ENCODE measurements at places on chromosomes 7 and 10.

DNA sequence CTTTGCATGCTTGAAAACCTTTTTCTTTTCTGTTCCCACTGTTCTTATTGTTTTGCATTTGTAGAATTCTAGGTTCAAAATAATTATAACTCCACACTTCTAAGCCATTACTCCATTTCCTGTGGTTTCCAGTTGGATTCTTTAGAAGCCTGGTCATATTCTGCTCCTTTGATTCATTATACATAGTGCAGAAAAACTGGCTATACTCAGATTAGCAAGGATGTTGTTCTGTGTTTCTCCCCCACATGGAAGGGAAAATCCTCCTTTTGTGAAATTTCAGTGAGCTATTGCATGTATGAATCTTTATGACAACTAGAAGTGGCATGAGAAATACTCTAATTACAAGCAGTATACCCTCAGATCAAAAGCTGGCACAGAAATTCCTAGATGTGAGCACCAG is 79.5 kb downstream of the SLC13A1 start:
- DNase-seq, result no peak

- no peak for DNase-seq
Observed at GRCh38 chr7:96942112-96942511, 63.2 kb upstream of the DLX6 start.

GRCh38 chr10:65742906-65743305 is 1182.9 kb upstream of the LRRTM3 start:
- DNase-seq, result no peak

DNA sequence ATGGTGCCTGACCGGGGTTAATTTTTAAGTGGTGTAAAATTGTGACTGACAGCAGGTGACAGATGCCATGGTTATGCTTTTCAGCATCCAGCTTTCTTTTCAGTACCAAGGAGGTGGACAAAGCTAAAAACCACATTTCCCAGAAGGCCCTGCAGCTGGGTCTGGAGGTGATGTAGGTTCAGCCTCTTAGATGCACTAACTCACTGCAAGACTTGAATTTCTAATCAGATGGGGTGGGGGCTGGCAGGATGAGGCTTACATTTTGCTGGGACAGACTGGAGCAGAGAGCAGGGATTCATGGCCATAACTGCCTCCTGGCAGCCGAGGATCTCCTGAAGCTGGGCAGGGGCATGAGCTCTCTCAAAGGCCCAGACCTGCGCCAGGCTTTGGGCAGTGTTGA is 52.4 kb downstream of the PDIA4 start:
- no peak for DNase-seq

GRCh38 chr7:136878878-136879277 is 10.4 kb downstream of the CHRM2 start:
- DNase-seq, result no peak

DNA sequence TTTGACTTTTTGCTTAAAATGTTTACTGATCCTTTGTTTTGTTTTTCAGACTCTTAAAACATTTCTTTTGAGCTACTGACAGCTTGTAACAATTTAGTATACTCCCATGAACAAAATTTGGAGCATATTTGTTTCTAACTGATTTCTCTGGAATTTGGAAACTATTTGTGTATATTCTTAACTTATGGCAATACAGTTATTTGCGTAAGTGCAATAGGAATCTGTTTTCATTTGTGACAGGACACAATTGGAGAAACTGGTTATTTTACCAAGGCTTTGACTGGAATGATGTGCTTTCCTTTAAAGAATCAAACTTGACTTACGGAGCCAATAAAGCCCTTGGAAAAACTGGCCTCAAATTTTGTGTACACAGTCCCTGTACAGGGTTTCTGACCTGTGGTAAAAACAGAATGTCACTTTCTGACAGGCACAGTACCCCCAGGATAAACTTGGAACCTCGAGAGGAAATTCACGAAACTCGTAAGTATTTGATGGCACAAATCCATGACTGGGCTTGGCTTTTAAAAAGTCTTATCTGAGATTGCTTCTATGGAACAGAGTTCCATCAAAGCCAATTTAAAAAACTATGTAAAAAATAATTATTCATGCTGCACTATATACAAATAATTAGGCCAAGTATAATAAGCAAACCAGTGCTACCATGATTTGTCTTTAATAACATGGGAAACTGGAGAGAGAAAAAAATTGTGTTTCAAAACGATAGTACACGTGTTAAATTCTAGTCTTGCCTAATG is 70.4 kb downstream of the ST8SIA6 start:
- DNase-seq, result no peak

GRCh38 chr7:50761713-50762112 is 21.0 kb downstream of the GRB10 start:
- DNase-seq, result no peak

DNA sequence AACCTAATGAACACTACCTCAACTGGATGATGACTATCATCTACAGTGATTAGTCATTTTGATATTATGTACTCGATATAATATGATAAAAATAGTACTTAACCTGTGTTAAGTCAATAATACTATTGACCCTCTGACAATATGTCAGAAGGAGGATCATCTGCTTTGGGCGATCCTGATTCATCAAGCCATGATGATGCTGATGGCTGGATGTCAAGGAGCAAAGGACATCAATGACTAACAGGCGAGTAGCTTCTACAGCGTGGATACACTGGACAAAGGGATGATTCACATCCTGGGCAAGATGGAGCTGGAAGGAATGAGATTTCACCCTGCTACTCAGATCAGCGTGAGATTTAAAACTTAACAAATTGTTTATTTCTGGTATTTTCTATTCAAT is 94.4 kb upstream of the SKAP2 start:
- no peak for DNase-seq

GRCh38 chr7:117019786-117020590 is 66.7 kb downstream of the ST7 start:
- DNase-seq, result peak; percentile 52

DNA sequence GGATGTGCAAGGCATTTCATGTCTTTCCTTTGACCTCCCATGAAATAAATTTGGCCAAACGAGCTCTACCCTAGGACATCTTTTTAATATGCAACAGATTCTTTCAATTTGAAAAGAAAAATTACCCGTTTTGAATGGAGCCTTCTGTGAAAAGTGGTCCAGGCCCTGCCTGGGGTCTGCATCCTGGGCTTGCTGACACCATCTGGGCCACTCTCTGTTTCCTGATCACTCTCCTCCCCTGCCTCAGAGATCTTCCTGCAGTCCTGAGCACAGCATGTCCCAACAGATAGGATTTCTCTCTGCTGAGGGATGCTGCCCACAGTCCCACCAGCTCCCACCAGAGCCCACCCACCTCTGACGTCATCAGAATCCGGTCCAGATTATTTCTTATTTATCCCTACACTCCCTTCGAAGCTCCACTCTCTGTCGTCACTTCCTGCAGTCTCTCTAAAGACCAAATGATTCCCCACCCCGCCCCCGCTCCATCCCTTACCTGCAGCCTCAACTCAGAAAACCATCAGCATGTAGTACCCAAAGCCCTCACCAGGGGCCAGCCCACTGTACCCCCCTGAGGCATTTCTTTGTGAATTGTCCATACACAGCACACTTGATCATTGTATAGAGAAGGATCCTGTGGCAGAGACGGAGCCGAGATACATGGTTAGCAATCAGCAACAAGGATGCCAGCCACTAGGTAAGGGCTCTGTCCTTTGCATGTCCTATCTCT is 192.1 kb upstream of the MGMT start:
- DNase-seq, result no peak

- no peak for DNase-seq
Observed at GRCh38 chr7:36408589-36408988, 18.9 kb downstream of the ANLN start.

GRCh38 chr7:33685503-33685902 is 219.8 kb upstream of the BMPER start:
- DNase-seq, result no peak

DNA sequence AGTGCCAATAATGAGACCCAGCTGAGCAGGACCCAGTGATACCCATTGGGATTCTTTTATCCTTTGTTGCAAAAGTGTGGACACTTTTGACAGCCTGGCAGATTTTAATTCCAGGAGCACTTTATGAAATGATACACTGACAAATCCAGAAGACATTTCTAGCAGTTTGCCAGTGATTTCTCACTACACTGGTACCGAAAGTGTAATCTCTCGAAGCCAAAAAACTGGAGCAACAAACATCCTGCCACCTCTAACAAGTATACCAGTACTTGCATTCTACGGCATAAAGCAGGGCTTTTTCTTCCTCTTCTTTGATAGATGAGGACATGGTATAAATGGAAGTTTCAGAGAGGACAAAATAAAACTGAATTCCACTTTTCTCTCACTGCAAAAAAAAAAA is 28.4 kb upstream of the AKR1D1 start:
- DNase-seq, result no peak
